ENCODE measurements at places on chromosomes 5 and 9.

DNA sequence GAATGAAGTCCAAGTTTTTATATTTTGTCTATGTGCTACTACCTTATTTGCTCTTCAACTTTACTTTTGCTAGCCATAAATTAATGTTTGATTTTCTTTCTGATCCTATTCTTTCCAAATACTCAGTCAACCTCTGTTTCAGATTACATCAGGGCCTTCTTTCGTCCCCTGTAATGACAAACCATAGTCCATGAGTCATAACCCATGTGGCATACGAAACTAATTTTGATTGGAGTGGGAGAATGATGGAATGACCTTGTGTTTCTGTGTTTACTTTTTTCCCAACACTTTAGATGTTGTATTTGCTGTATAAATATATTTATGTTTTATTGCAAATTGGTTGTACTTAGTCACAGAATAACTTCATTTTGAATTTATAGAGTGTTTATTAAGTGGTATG, 1043.1 kb downstream of the DTWD2 start:
- DNase-seq: no peak

- no peak for DNase-seq
Observed at GRCh38 chr9:34513567-34514214, 9.1 kb downstream of the ENHO start.

DNA sequence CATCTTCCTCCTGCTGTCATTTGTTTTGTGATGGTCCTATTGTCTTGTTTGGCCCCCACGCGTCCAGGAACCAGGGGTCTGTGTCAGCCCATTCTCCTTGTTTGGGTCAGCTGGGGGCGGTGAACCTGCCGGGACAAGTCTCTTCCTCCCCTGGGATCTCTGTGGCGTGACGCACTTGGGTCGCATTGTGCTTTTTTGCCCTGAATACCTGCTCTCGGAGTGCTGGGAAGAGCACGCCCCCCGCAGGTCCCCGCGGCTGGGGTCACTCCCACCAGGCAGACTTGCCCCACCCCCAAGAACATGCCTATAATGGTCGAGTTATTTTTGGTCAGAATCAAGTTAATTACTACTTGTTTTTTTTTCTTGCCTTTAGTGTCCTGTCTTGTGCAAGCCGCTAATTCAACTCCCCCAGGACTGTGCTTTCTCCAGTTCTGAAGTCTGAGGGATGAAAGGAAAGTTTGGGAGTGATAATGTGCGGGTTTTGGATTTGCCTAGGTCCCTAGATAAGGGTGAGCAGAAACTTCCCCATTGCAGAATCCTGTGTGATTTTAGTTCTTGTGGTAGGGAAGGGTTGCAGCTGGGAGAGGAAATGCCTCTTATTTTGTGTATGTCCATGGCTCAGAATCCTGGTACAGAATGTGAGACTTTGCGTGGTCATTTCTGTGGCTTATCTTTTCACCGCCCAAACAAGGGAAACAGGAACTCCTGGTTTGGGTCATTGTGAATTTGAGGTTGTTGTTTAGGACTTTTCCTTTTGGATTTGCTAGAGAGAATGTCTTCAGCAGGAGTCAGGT, 789 bp downstream of the ACER2 start:
- DNase-seq: no peak

DNA sequence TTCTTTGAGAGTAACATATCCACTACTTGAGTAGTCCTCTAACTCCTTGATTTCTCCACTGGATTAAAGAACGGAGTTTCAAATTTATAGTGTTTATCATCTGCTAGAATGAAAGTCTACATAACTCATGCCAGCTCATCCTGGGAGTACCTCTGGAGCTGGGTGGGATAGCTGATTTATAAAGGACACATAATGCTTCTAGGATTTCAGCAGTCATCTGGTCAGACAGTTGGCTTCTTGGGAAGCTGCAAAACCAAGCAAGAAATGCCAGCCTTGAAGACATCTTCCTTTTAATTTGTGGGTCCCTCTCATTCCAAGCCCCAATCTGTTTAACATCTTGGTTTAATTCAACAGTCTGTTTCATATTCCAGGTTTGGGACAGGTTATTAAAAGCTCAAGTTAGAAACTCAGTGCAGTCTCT, 3.2 kb downstream of the GALNT10 start:
- DNase-seq: no peak

DNA sequence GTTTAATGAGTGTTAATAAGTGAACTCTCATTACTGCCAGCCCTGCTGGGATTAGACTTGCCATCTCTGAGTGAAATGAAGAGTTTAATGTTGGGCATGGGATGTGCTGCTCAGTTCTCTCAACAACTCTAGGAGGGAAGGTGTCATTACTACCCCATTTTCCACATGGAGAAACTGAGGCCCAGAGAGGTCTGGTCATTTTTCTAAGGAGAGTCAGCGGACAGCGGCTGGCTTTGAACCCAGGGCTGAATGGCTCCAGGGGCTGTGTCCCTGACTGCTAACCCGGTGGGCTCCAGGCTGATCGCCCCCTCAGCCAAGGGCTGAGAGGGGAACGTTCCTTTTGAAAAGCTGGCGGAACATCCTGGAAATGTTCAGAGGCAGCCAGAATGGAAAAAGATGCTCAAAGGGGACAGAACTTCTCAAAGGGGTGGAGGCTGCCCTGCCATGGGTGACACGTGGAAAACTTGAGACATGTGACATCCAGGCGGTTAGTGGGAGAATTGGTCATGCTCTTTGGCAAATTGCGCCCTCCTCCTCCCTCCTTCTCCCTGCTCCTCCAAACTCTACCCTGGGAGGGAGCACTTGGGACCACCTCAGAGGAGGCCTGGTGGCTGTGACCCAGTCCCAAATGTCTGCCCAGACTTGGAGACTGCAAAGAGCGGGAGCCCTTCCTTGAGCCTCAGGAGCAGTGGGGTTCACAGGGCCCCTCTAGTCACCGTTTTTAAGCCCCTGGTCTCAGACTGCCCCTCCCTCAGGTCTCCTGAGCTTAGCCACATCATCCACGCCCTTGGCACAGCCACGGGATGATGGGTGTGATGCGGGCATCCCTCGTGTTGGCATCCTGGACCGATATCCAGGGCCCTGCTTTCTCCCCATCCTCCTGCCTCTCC, 28.7 kb downstream of the DNM1 start:
- DNase-seq: no peak

DNA sequence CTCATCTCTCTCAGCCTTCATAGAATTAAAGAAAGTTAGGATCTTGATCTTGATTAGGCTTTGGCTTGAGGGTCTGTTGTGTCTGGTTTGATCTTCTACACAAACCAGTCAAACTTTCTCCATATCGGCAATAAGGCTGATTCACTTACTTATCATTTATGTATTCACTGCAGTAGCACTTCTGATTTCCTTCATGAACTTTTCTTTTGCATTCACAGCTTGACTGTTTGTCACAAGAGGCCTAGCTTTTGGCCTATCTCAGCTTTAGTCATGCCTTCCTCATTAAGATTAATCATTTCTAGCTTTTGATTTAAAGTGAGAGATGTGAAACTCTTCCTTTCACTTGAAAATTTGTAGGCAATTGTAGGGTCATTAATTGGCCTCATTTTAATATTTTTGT, 62.8 kb downstream of the SH3RF2 start:
- no peak for DNase-seq

GRCh38 chr5:139266236-139266635, 27.3 kb upstream of the MATR3 start:
- DNase-seq: no peak

DNA sequence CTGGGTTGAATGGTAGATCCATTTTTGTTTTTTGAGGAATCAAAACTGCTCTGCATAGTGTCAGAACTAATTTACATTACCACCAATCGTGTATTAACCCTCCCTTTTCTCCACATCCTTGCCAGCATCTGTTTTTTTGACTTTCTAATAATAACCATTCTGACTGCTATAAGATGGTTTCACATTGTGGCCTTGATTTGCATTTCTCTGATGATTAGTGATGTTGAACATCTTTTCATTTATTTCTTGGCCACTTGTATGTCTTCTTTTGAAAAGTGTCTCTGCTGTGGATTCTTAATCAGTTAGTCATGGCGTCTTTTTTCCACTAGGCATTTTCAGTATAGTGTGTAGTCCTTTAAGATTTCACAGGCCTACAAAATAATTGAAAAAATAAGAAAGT, 2144.3 kb upstream of the C9orf72 start:
- DNase-seq: no peak

- no peak for DNase-seq
Observed at GRCh38 chr9:90942555-90942954, 140.9 kb downstream of the SYK start.

DNA sequence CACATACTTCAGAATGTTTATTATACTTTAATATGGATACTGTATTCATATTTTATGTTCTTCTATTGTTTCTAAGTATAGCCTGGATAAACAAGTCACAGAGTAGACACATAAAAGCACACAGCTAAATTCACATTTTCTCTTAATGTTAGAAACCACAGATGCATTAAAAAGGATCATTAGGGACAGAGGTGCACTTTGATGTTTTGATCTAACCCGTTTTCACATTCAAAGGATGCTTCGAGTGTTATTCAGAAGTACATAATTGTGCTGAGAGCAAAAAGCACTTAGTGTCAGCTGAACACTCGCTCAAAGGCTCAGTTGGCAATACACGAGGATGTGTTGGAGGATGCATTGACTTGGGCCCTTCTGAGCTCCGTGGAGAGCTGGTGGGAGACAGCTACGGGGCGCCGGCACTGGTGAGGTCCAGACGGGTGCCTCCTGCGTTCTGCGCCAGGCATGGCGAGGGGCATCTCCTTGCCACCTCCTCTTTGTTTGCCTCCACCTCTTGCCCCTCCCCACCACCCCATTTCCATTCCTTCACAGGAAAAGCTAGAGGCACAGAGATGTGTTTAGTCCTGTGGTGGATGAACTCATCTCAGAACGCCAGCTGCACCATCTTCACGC, 35.5 kb downstream of the MED10 start:
- DNase-seq: no peak

GRCh38 chr5:176736301-176736930, 73.9 kb upstream of the UNC5A start:
- DNase-seq: no peak

DNA sequence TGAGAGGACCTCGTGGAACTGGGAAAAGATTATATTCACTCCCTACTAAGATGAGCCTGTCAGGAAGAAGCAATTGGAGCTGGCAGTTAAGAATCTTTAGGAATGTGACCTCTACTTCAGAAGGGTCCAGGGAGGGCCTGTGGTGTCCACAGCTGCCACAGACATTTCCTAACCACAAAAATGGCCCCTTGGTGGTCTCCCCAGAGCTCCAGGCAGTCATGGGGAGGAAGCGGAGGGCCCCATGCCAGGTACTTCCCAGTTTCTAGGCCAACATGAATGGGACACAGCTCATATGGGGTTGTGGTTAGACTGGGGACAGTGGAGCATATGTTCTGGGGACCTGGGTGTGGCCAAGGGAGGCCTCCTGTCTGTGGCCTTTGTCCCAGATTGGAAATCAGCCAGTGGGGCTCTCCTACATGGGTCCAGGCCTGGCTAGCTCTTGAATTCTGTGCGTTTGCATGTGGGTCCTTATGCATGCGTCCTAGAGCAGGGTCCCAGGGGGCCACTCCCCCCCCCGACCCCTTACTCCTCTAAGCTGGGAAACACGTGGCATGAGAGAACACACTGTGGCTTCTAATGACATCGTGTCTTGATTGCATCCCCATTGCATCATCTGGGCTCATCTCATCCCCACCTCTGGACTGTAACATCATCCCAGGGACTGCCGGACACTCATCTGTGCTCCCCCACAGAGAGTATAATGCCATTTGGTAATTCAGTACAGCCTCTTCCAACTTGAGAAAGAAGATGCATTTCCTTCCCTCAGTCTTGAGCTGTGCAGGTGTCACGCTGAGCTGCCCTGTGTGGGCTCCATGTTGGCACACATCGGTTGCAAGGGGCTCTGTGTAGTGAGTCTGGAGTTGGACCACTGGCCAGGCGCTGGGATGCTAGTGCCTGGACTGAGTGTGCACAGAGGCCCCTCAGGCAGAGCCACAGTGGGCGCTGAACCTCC, 31.3 kb downstream of the IRF1 start:
- DNase-seq: no peak

GRCh38 chr5:17395106-17395880, 102.7 kb upstream of the TAF11L2 start:
- no peak for DNase-seq

- no peak for DNase-seq
Observed at GRCh38 chr9:134738869-134739659, 97.5 kb downstream of the COL5A1 start.

GRCh38 chr9:28923351-28923750, 1350.1 kb upstream of the C9orf72 start:
- no peak for DNase-seq

- DNase-seq: peak; percentile 4
Observed at GRCh38 chr5:176629853-176630680, at the start of the genes EIF4E1B and SNCB. EIF4E1B (plus strand) TSS chr5:176630675; CDS start chr5:176642788, 12,113 bp downstream. SNCB (minus strand) TSS chr5:176630534; CDS start chr5:176629654, 880 bp downstream.

DNA sequence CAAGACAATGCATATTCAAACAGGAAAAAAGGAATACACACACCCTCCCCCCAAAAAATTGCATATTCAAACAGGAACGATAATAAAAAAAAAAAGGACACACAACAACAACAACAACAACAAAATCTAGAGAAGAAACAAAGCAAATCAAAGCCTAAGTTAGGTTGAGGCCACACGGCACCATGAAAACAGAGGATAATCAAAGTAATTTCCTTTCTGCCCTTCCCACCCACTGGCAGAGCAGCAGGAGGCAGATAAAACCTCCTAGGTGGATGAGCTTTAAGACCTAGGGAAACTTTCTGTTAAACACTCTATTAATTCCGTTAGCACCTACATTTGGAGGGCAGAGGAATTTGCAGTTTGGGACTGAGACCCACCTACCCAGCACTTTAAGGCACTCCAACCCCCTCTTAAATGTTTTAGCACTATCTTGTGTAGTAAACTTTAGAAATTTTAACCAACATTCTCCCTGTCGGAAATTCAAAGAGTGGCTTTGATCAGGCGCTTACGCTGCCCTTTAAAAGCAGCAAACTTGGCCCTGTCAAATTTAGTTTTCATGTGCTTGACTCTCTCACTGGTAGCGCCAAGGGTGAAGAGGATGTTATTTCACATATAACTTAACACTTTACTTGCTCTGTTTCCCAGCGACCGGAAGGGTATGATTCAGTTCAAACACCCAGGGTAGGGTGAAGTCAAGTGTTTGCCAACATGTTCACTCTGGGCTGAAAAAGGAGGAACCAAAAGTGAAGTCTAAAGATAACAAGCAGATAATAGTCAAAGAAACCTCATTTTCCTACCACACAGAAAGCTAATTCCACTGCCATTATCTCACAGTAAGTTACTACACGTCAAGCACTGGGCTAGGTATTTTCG, 9.2 kb downstream of the ENC1 start:
- DNase-seq: no peak

- DNase-seq: peak; percentile 13
Observed at GRCh38 chr5:135466178-135467050, 14.3 kb upstream of the TIFAB start.

- DNase-seq: no peak
Observed at GRCh38 chr5:136031711-136032110, 2.9 kb downstream of the TGFBI start.

GRCh38 chr5:124527220-124527991, 219.0 kb downstream of the ZNF608 start:
- no peak for DNase-seq

GRCh38 chr9:124594673-124595072, 87.5 kb upstream of the NR5A1 start:
- DNase-seq: no peak

Data from KG1 (cell line).